ENCODE measurements at places on chromosomes 1 and 21. TPM values are rescaled to one million over a fixed set of nuclear protein-coding genes. Genes with fewer than 3 reads are reported as not detected.
A peak's percentile ranks its signal among the peaks of the same experiment; 100 is the strongest.

DNA sequence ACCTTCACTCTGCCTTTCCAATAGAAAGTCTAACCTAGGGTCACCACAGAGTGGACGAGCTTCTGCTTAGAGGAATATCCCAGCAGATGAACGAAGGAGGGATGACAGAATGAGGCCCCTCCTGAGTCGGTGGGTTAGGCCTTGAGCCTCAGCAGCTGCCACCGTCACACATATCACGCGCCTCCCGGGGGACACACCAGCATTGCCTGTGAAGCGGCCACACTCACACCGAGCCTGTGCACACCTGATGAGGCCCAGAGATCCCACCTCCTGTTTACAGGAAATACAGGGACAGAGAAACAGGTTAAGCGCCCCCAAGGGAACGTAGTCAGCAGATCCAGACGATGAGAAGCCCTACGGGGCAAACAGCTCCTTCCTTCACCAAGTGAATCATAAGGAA, 25.1 kb upstream of the LRRC47 start:
- DNase-seq, result no peak

GRCh38 chr1:165010418-165011070, 346.0 kb downstream of the LMX1A start:
- DNase-seq, result no peak

DNA sequence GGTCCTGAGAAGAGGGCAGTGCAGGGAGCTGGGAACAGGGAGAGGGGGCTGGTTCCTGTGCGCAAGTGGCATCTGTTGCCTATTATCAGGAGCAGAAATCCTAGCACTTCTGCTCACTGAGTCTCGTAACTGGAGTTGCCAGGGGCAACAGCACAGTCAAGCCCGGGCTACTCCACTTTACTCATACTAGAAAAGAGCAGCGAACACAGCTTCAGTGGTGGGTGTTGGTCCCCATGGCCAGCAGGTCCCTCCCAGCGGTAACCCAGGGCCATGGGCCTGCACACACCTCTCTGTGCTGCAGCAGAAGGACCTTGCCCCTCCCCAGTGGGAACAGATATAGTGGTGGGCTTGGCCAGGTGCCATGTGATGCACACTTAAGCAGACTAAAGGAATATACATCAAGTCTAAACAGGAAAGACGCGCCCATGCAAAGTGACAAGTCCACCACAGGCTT, 8.5 kb downstream of the PYCR2 start:
- DNase-seq, result no peak

GRCh38 chr1:47527653-47528272, 89.9 kb downstream of the FOXD2 start:
- DNase-seq, result peak; percentile 31

Gene HPDL
- 39.8 TPM for total RNA-seq

Data from activated CD8-positive, alpha-beta T cell treated with anti-CD3 and anti-CD28 coated beads for 36 hours (primary cell).